ENCODE measurements at places on chromosomes 16 and 17. TPM values are rescaled to one million over a fixed set of nuclear protein-coding genes. Genes with fewer than 3 reads are reported as not detected.

PRSS8 gene
- total RNA-seq: 0.28 TPM

SLC12A3 gene
- not detected for total RNA-seq

DNASE1L2 gene
- total RNA-seq: 1.2 TPM

SLC47A2 gene
- 0.27 TPM for total RNA-seq

CCL16 gene
- total RNA-seq: not detected

ZG16 gene
- total RNA-seq: not detected

PRCD gene
- total RNA-seq: not detected

LITAF gene
- 175 TPM for total RNA-seq

PRDM7 gene
- total RNA-seq: 0.03 TPM

KRTAP4-1 gene
- 0.25 TPM for total RNA-seq

MYLK3 gene
- total RNA-seq: not detected

ZNF750 gene
- not detected for total RNA-seq

KCNG4 gene
- total RNA-seq: not detected

RBFOX1 gene
- total RNA-seq: not detected

ASPHD1 gene
- 30.1 TPM for total RNA-seq

ZSCAN10 gene
- total RNA-seq: not detected

ARSG gene
- total RNA-seq: 1.3 TPM

CBLN1 gene
- total RNA-seq: not detected

SHCBP1 gene
- total RNA-seq: 26.4 TPM

HP gene
- total RNA-seq: not detected

KRTAP4-4 gene
- total RNA-seq: not detected

GPR139 gene
- not detected for total RNA-seq

CSH1 gene
- total RNA-seq: not detected

CXCL16 gene
- total RNA-seq: 13.8 TPM

RTN4RL1 gene
- total RNA-seq: 3.2 TPM

PCGF2 gene
- total RNA-seq: 62.2 TPM

DBF4B gene
- total RNA-seq: 31.7 TPM

SPATA22 gene
- not detected for total RNA-seq

ADAMTS18 gene
- total RNA-seq: not detected

All from A549 treated with RU486 at 1 μM for 4 hours (cell line).